Activated CD8-positive, alpha-beta memory T cell treated with anti-CD3 and anti-CD28 coated beads for 1 hour (primary cell): ENCODE measurements at places on chromosomes 2 and 18.

DNA sequence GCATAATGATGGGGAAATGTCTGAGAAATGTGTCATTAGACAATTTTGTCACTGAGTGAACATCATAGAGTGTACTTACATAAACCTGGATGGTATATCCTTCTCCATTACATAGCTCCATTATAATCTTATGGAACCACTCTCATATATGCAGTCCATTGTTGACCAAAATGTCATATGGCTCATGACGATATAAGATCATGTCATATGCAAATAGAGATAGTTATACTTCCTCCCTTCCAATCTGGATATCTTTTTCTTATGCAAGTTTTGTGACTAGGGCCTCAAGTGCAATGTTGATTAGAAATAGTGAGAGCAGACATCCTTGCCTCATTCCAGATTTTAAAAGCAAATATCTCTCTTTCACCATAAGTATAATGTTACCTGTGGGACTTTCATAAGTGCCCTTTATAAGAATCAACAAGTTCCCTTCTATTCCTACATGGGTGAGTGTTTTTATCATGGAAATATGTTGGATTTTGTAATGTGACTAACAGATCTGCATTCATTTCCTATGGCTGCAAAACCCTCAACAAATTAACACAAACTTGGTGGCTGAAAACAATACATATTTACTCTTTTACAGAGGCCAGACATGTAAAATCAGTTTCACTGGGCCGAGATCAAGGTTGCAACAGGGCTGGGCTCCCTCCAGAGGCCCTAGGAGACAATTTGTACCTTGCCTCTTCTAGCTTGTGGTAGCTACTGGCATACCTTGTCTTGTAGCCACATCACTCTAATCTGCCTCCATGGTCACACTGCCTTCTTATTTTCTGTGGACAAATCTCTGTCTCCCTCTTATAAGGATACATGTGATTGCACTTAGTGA, 21.6 kb upstream of the SULT1C4 start:
- DNase-seq, result no peak

DNA sequence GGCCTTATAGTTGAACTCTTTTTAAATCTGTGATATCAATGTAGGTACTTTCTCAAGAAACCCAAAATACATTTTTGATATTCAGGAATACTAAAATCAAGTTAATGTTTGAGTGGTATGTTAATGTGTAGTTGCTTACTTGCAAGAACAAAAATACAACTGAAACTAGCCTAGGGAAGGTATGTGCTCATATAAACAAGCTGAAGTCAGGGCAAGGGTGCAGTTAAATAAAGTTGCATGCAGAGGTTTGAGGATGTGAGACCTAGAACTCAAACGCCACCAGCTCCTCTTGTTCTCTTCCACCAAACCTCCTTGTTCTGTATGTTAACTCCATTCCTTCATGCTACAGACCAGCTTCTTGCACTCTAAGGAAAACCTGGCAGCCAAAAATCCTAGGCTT, 388.3 kb upstream of the SMIM21 start:
- no peak for DNase-seq

- DNase-seq, result no peak
These were observed 130.5 kb downstream of the BCL2 start for GRCh38 chr18:63189041-63189440.

- DNase-seq, result no peak
These were observed 27.3 kb downstream of the SESTD1 start for GRCh38 chr2:179237209-179237946.

- no peak for DNase-seq
These were observed 14.1 kb downstream of the MSGN1 start for GRCh38 chr2:17830053-17831034.

DNA sequence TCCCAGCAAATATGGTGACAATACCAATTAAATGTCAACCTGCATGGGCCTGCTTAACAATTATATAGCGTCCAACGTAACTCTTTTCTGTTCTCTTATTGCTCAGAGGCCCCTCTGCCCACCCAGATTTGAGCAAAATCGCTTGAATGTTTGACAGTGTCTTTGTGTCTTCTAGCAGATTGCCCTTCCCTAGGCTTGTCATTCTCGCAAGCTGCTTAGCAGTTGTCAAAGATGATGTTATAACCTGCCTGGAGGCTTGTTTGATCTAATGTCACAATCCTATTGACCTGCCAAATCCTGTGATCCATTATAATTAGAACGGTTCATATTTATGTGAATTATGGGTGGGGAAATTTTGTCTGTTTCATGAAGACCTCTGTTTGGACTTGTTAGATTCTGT, 108.8 kb downstream of the FARSB start:
- DNase-seq, result no peak

GRCh38 chr2:240290432-240291336, 144.8 kb upstream of the GPC1 start:
- DNase-seq, result no peak

DNA sequence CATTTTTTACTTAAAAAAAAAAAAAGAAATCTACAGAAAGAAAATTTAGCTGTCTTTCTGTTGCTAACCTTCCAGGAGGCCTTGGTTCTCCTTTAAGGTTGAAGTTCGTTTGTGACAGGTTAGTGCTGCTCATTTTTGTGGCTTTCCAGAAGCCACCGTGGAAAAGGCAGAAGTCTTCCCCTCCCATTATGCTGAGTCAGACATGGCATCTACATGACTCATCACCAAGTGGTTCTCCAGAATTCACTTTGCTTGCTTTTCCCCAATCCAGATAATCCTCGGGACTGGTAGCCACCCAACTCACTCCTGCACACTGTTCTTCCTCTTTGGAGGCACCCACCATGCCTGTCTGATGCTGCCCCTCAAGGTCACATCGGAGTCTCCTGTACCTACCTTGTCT, 228.7 kb downstream of the PIK3C3 start:
- DNase-seq, result no peak

DNA sequence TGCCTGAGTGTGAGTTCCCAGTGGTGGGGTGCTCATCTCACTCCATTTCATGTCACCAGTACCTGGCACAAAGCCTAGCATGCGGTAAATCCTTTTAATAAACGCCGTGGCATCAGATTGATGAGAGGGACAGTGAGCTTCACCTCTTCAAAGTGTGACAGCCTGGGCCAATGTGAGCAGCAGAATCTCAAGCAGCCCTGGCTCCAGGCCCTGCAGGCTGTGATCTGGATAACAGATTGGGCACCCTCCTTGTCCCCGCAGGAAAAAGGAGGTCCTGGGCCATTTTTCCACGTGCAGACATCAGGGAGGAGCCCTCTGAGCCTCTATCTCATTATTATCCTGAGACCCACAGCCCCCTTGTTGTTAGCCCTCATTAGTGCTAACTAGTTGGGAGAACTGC, 34.8 kb downstream of the TET3 start:
- DNase-seq, result no peak

DNA sequence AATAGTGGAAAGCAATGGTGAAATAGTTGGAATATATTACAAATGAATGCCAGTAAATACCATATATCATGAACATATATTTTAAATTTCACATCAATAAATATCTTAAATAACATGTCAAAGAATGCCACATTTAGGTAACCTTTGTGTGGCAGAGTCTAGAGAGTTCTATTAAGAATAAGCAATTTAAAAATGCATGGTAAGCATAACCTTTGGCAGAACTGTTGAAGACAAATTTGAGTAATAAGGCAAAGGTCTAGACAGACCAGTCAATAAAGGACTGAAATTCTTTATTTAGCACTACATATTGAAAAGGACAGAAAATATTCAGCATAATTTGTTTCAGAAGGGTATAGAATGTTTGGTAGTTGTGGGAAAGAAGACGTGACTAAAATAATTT, 1417.0 kb downstream of the SUCLG1 start:
- no peak for DNase-seq

GRCh38 chr18:31685097-31686082, 1.0 kb upstream of the B4GALT6 start:
- DNase-seq, result peak; percentile 13

DNA sequence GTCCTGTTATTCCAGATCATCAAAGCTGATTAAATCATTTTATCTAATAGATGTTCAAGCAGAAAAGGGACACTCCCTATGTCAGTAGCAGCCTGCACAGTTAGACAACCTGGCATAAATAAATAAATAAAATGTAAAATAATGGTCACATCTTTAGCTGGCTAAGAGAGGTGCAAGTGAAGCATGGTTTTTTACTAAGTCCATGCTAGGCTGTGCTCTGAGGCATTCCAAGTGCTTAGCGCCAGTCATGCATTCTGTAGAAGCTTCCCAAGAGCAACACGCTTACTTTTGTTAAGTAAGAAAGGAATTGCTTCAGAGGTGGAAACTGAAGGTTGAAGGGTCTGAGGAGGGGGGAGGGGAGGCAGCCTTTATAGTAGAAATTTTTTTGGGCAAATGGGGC, 351.2 kb downstream of the CDH2 start:
- no peak for DNase-seq

GRCh38 chr2:53530126-53530525, 237.5 kb upstream of the CHAC2 start:
- no peak for DNase-seq

DNA sequence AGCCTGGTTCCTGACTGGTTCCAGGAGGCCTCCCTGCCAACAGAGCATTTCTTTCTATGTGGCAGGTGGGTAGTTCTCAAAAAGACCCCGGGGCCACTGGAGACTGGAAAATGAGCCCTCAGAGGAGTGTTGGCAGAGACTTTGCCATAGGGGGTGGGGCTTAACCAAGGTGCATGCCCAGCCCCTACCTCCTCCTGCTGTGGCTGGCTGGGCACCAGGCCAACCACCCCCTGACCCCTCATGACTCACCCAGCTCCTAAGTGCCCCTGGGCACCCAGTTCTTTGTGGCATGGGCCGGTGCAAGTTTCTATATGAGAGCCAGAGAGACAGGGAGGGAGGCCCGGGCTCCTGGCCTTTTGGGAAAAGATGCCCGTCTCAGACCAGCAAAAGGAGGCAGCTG, 98.2 kb upstream of the SMAD2 start:
- DNase-seq, result no peak

GRCh38 chr2:118325321-118325955, 237.2 kb downstream of the INSIG2 start:
- DNase-seq, result no peak

DNA sequence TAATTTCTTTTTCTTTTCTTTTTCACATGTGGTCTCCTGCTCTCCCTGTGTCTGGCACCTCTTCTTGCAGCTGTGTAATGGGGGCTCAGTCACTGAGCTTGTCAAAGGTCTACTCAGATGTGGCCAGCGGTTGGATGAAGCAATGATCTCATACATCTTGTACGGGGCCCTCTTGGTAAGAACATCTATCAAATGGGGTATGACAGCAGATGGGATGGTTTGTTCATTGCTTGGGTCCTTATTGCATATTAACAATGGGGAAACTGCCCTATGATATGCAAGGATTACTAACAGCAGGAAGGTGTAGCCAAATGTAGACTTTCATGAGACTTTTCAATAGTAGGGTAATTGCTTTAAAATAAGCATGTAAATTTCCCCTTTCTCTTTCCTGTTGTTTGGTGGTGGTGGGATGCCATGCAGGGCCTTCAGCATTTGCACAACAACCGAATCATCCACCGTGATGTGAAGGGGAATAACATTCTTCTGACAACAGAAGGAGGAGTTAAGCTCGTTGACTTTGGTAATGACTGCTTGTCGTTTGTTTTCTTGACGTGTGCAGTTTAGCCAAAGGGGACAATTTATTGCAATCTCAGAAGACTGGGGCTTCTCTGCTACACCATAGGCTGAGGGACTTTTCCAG, 36.5 kb downstream of the MYO3B start:
- DNase-seq, result no peak

- no peak for DNase-seq
These were observed 86.8 kb downstream of the SPRED2 start for GRCh38 chr2:65345631-65346030.

- no peak for DNase-seq
These were observed 122.9 kb upstream of the GATA6 start for GRCh38 chr18:22046473-22046872.

- DNase-seq, result no peak
These were observed 67.7 kb downstream of the PDCL3 start for GRCh38 chr2:100630473-100630977.

DNA sequence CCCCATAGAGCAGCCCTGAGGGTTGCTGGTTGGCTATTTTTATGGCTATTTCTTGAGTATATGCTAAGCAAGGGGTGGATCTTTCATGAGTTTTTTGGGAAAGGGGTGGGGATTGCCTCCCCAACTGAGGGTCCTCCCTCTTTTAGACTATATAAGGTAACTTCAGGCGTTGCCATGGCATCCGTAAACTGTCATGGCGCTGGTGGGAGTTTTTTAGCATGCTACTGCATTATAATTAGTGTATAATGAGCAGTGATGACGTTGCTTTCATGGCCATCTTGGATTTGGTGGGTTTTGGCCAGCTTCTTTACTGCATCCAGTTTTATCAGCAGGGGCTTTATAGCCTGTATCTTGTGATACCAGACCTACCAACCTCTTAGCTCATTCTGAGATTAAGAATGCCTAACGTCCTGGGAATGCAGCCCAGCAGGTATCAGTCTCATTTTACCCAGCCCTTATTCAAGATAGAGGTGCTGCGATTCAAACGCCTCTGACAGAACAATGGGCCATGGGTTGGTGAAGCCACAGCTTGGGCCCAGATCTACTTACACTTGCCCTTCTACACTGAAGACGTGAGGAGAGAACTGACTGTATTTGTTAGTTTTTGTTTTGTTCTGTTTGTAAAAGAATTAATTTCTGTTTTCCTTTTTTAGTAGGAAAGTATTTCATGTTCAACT, 53.8 kb upstream of the TMEM163 start:
- DNase-seq, result no peak

GRCh38 chr2:239857591-239857990, 167.6 kb downstream of the NDUFA10 start:
- DNase-seq, result no peak

GRCh38 chr2:235560345-235560744, 66.5 kb downstream of the AGAP1 start:
- DNase-seq, result no peak

DNA sequence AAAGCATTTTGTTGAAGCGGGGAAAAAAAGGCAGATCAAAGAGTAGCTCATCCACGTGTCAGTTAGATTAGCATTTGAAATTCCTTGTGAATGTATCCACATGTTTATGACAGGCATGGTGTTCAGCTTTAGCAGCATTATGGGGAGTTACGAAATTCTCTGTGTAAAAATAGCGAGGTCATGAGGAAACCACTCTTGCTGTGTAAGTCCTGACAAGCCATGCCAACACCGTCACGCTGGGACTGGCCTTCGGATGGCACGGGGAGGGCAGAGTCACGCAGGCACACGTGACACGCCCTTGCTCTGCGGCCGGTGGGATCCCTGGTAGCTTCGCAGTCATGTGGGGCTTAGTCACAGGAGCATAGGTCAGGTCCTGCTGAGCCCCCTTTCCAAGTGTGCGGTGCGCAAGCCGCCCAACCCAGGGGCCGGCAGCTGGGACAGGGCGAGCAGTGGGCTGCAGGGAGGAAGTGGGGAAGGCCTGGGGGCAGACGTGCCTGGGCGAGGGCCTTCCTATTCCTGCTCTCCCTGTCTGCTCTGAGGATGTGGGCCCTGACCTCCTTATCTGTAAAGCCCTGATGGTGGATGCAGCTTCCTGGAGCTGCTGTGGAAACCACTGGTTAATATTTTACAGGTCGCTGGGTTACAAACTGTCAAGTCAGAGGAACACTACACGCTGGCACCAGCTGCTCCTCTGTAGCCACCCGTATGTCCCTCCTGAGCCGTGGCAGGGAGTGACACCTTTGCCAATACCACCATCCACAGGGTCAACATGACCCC, 18.0 kb downstream of the MBP start:
- DNase-seq, result no peak
